ENCODE measurements at places on chromosomes 11 and 22.

DNA sequence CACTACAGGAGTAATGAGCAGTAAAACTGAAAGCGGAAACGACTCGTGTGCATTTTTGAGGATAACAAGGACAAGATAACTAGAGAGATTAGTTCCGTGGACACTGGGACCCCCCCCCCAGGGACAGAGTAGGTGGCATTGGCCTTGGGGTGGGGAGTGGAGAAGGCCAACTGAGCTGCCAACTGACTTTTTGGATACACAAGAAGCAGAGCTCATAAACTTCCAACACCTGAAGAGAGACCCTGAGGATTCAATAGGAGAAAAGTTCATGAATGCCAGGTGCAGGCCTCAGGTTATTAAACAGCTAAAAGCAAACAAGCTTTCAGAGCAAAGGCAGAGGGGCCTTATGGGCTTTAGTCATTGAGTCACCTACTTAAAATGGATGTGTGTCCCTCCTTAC, 17.6 kb upstream of the PRSS23 start:
- no peaks in the 10 kb centered on the region for H3K4me1 ChIP-seq
- H3K27me3 ChIP-seq, result no peaks in the 10 kb centered on the region
- no peaks in the 10 kb centered on the region for H3K36me3 ChIP-seq
- DNase-seq, result no peak
- no peak overlapping the region for H3K27ac ChIP-seq
- H3K4me3 ChIP-seq, result no peak overlapping the region

GRCh38 chr11:70487756-70488155, 89.4 kb downstream of the CTTN start:
- H3K4me1 ChIP-seq, result peaks cover 2% of the 10 kb centered on the region
- DNase-seq, result no peak
- H3K27ac ChIP-seq, result no peak overlapping the region
- no peaks in the 10 kb centered on the region for H3K27me3 ChIP-seq

- no peaks in the 10 kb centered on the region for H3K27me3 ChIP-seq
- H3K27ac ChIP-seq, result no peak overlapping the region
- no peak for DNase-seq
- no peaks in the 10 kb centered on the region for H3K36me3 ChIP-seq
- H3K4me3 ChIP-seq, result no peak overlapping the region
Observed at GRCh38 chr11:77656362-77656761, 18.8 kb upstream of the CLNS1A start.

- peaks cover 45% of the 10 kb centered on the region for H3K4me1 ChIP-seq
- H3K27me3 ChIP-seq, result no peaks in the 10 kb centered on the region
- H3K36me3 ChIP-seq, result peaks cover 2% of the 10 kb centered on the region
Observed at GRCh38 chr22:42611051-42611450, 3.6 kb downstream of the POLDIP3 start.

DNA sequence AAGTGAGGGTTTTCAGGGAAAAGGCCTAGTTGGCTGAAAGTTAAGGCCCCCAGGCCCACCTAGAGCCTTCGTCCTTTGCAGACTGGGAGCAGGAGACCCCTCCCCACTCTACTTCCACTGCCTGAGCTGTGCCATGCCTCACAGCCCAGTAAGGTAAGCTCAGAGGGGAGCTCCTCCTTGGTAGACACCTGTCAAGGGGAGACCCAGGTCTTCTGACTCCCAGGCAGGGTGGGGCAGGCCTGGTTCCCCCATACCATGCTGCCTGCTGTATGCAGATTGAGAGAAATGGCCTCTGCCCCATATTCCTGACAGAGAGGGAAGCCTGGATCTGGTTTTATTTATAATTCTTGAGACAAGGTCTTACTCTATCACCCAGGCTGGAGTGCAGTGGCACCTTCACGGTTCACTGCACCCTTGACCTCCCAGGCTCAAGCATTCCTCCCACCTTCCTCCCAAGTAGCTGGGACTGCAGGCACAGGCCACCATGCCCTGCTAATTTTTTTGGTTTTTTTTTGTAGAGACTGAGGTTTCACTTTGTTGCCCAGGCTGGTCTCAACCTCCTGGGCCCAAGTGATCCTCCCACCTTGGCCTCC, 697 bp downstream of the RAB36 start:
- peak overlapping the region; percentile 65 for H3K4me3 ChIP-seq
- H3K36me3 ChIP-seq, result no peaks in the 10 kb centered on the region
- H3K4me1 ChIP-seq, result peaks cover 31% of the 10 kb centered on the region
- H3K27ac ChIP-seq, result peak overlapping the region; percentile 70

DNA sequence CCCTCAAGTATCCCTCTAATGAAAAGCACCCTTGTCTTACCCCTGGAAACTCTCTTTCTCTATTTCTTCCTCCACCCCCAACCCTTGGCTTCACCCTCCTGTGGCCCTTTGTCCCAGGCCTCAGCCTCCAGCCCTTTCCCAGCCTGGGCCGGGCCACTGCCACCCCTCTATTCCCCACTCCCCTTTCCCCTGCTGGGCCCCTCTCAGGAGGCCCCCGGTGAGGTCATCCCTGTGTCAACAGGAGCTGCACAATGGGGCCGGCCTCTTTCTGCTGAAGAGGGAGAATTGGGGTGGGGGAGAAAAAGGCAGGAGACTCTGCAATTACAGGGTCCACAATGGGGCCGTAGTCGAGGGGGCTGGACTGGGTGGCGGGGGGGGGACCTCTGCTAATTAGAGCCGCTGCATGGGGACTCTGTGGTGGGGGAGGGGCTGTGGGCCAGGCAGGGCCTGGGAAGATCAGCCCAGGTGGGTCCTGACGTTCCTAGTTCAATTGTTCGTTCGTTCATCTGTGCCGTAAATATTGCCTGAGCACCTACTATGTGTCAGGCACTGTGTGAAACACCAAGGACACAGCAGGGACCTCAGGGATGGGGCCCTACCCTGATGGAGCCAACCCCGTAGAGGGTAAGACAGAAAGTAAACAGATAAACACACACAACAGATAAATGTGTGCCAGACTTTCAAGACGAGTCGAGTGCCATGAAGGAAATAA, 18.5 kb upstream of the MPPED1 start:
- H3K36me3 ChIP-seq, result no peaks in the 10 kb centered on the region
- H3K27ac ChIP-seq, result no peak overlapping the region
- no peak for DNase-seq
- no peaks in the 10 kb centered on the region for H3K4me1 ChIP-seq
- no peaks in the 10 kb centered on the region for H3K27me3 ChIP-seq
- no peak overlapping the region for H3K4me3 ChIP-seq

DNA sequence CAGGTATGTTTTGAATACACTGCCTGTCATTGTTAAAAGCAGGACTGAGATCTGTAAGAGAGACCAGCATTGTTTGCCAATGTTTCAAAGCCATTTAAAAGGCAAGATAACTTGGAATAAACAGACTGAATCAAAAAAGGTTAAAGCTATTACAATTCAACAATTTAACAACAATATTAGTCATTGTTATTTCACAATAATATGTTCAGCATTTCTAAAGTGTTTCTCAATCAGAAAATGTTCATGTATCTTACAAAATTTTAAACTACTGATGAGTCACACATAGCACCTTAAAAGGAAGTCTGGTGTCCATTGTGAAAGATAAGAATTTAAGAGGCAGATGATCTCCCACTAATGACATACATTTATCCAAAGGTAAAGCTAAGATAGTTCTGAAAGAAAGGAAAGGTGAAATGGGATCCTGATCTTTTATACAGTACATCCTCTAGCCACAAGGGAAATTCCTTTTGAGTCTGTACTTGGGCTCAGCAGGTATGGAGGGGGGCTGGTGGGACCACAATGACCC, 79.7 kb downstream of the MAML2 start:
- no peak overlapping the region for H3K27ac ChIP-seq
- DNase-seq, result peak; percentile 78
- H3K4me3 ChIP-seq, result no peak overlapping the region
- peaks cover 37% of the 10 kb centered on the region for H3K4me1 ChIP-seq
- H3K36me3 ChIP-seq, result no peaks in the 10 kb centered on the region

DNA sequence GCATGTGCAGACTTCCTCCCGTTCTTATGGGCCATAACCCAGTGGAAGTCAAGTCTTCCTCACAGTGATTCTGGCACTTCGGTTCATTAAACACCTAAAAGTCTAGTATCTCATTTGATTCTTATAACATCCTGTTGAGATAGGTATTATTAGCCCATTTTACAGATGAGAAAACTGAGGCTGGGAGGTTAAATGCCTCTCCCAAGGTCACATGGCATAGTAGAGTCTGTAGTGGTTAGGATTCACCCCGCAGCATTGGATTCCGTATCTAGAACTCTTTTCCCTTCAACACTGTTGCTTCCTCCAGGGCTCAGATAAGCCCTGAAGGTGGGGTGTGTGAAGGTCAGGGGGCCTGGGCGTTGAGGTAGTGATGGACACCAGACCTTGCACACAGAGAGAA, 3.4 kb downstream of the GPHA2 start:
- no peaks in the 10 kb centered on the region for H3K4me1 ChIP-seq
- no peak for DNase-seq

- no peaks in the 10 kb centered on the region for H3K27me3 ChIP-seq
- no peak overlapping the region for H3K4me3 ChIP-seq
- H3K27ac ChIP-seq, result no peak overlapping the region
Observed at GRCh38 chr11:78370406-78371172, 47.0 kb downstream of the GAB2 start.

Data from astrocyte (in vitro differentiated cells and primary cell).